ENCODE measurements at places on chromosomes 5 and 9.

DNA sequence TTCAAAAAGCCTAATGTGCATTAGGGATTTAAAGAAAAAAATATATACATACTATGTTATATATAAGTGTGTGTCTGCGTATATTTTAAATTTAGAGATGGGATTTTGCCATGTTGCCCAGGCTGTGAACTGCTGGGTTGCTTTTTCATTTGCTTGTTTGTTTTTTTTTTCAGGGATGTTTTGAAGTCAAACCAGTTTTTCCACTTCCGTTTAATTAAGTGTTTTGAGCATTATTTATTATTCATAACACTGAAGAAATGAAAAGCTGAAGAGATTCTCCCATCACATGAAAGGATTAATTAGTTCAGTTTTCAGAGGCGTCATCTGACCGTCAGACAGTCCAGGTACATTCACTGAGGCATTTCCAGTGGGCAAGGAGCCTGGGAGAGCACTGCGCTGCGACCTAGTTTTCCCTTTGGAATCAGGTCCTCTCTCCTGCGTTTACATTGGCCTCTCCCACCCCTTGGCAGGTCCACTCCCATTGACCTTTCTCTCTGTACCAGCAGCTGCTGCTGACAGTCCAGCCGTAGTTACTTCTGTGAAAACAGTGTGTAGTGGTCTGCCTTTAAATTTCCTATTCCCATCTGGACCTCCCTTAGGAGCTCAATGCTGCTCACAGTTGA is 26.0 kb downstream of the ARRDC3 start:
- no peak for DNase-seq

GRCh38 chr5:173915310-173916014 is 27.3 kb downstream of the CPEB4 start:
- no peak for DNase-seq

DNA sequence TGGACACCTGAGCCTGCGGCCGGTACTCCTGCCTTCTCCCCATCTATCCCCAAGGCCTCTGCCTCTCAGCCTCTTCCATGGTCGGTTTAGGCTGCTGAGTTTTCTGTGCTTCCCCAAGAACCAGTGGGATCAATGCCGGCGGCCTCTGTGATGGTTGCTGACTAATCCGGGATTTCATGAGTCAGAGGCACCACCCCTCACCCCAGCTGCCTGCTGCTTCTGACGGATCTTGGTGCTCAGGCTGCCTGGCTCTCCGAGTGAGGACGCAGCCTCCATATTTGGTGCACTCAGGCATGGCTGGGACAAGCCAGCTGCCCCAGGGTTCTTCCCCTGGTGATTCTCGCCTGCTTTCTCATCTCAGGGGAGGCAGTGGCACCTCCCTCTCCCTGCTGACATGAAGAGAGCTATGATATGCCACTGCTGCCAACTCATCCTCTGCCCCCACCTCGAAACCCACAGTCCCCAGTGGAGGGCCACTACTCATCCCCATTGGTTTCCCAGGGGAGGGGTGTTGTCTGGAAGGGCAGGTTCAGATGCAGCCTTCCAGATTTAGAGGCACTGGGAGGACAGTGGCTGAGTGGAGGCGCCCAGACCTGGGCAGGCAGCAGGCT is 3.3 kb upstream of the MAN1B1 start:
- DNase-seq = no peak

GRCh38 chr5:95590880-95591279 is 29.0 kb upstream of the GPR150 start:
- no peak for DNase-seq

DNA sequence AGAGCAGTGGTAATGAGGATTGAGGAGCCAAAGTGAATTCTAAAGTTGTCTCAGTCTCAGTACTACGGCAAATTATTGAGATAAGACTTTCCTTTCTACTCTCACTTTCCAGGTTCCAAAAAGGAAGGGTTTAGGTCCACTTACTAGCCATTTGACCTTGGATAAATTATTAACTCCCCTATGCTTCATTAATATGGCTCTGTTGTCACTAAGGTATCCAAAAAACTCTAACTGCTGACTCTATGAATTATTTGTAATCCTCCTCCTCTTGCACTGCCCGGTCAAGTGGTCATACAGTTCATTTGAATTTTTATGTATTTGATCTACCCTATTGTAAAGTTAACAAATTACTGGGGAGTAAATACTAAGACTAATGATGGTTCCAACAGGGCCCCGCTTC is 17.7 kb upstream of the UGCG start:
- DNase-seq = no peak

- DNase-seq = no peak
Measured at GRCh38 chr5:175873088-175873454, 1.7 kb downstream of the CPLX2 start.

All from activated T-cell treated with anti-CD3 and anti-CD28 coated beads, Interleukin-2, amount 50 U/mL, for 1 hour (primary cell).